ENCODE measurements at places on chromosomes 4 and X. TPM values are rescaled to one million over a fixed set of nuclear protein-coding genes. Genes with fewer than 3 reads are reported as not detected.

SHOX gene
- total RNA-seq = not detected

PRKG2 gene
- total RNA-seq = 0.58 TPM

GPR78 gene
- 0.29 TPM for total RNA-seq

- no peak for DNase-seq
Measured at GRCh38 chrX:13081395-13082205, 37.2 kb upstream of the FAM9C start.

ANTXR2 gene
- total RNA-seq = 163 TPM

DNA sequence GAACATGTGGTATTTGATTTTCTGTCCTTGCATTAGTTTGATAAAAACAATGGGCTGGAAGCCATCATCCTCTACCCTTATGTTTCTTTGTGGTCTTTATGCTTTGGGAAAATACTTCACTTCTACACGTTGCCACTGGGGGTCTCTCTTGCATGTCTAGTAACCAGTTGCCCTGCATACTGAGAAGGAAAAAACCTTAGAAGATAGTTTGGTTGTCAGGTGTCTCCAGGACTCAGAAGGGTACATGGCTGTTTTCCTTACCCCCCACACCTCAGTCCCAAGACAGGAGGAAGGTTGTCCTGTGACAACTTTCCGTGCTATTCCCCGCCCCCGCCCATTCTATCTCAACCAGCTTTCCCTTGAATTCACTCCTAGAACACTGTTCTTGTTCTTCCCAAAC is 62.1 kb upstream of the LANCL3 start:
- no peak for DNase-seq

GRCh38 chrX:148537556-148538182 is 37.3 kb downstream of the AFF2 start:
- no peak for DNase-seq

- DNase-seq = no peak
Measured at GRCh38 chr4:93313197-93313596, 515.4 kb upstream of the ATOH1 start.

DNA sequence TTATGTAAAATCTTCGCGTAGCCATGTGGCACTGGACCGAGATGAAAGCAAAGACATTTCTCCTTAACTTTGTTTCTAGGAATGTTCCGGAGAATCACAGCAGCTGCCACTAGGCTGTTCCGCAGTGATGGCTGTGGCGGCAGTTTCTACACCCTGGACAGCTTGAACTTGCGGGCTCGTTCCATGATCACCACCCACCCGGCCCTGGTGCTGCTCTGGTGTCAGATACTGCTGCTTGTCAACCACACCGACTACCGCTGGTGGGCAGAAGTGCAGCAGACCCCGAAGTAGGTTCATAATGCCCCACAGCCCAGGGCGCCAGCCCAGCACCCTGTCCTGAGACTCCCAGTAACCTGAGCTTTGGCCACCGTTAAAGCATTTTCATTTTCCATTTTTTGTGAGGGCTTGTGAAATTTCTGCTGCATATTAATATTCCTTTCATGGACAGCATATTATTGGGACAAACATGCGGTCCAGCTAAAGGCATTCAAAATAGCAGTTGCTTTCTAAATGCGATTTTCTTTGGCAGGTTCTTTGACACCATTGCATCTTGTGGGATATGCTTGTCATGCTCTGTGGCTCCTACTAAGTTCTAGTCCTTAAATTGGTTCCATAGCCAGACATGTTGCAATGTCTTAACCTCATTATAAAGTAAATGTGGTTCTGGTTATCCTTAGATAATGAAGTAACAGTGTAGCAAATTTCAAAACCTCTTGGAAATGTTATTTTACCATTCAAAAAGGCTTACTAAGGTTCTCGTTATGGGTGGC is 49.1 kb upstream of the MSANTD1 start:
- no peak for DNase-seq

DNA sequence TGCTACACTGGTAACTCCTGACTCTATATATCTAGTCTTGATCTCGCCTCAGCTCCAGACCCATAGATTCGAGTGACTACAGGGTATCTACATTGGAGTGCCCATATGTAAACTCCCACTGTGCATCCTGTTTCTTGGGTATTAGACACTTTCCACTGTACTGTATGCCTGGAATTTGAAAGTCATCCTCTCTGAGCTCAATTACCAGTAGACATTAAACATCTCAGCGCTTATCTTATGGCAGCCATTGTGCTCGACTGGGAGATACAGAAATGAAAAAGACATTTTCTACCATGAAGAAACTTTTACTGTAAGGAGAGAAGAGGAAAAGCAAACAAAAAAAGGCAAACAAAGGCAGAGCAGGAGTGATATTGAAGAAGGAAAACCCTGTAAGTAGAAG is 151.9 kb upstream of the JADE1 start:
- DNase-seq = no peak

STPG2 gene
- total RNA-seq = 2.2 TPM

DNA sequence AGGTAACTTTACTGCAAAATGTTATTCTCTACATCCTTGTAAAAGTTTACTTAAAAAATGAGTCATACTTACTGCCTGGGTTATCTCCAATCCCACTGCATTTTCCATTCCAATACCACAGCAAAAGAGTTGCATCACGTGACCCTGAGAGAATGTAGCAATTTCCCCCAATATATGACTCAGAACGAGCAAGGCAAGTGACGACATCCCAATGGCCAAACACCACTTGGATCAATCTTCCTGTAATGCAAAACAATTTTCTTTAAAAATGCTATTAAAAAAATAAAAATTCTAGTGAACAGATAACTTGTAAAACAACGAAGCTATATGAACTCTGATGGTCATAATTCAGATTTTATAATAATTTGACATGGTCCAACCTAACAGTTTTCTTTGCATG is 224.3 kb downstream of the DCLK2 start:
- DNase-seq = no peak

- DNase-seq = no peak
Measured at GRCh38 chr4:170051402-170051801, 25.2 kb upstream of the MFAP3L start.

PGM2 gene
- total RNA-seq = 37.3 TPM

DNA sequence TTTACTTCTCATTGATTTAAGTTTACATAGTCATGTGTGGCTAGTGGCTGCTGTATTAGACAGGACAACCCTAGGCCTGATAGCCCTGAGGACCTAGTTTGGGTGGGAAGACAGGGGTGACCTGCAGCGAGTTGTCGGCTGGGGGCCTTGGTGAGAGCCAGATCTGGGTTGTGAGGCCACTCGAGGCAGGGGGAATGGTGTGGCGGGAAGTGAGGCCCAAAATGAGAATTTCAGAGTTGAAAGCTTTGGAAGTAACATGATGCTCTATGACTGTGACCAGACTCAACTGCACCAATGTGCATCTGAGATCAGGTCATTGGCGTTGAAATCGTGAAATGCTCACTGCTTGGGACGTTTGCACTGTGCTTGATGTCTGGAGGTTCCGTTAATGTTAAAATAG is 72.9 kb downstream of the TBL1X start:
- DNase-seq = no peak

- no peak for DNase-seq
Measured at GRCh38 chr4:47143261-47143660, 111.9 kb downstream of the GABRB1 start.

DNA sequence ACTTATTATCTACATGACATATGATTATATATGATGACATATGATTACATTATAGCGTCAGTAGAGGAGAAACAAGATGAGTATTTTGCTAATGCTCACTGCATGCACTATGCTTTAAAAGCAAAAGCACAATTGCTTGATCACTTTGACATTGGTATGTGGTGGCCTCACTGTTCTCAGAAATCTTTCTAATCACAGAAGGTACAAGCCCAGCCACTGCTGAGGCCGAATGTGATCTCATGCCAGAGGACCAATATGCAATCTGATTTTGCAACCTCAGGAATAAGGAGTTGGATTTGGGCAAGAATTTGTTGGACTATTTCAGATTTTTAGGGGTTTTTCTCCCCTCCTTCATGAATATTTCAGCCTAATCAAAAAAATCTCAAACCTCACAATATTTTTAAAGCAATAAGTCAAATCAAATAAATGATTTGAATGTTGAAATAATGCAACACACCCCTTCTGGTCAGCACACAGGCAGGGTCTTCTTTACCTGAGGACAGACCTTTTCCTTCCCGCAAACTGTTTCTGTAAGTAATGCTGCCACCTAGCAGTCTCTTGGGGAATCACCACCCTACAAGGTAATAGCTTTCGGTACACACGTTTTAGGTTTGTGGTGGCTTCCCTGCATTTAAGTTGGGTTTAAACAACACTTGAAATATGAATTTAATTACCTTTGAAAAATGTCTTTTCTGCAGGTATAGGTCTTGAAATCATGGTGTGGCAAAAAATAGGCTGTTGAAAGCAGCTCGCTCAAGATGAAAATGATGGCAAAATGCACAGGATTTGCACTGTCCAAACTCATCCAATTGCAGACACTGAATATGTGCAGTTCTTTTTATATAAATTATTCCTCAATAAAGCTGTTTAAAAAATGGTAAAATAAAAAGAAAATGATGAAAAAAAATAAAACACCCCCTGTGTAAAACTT is 4.8 kb upstream of the CXCL13 start:
- DNase-seq = peak; percentile 21

DNA sequence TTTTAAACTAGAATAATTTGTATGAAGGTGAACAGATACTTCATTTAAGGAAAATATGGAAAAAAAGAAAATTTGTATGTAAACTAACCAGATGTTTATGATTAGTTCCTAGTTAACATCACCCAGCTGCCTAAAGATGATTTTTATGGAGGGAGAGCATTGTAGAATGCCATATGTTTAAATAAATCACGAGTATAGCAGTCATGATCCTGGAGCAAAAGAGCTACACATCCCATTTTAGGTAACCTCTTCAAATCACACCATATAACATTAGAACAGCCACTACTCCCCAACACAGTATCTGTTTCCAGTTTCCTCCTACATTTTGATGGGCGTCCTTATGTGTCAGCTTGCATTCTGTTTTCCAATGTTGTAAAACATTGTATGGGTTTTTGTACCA is 571.9 kb upstream of the FAM241A start:
- DNase-seq = no peak

DNA sequence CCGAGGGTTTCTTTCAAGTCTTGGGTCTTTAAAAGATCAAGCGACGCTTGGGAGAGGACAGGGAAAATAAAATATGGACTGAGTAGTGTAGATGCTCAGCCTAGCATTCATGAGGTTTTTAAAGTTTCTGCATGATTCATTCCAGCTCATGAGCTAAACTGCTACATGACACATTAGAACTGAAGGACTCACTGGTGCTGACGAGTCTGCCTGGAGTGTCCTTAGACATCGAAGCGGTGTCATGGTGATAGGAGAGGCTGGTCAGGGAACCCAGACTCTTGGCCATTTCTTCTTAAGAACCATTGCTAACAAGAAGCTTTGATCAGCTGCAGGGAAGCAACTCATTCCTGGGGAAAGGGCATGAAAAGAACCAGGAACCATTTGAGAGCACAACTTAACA is 158.6 kb downstream of the TRIML1 start:
- DNase-seq = no peak

DNA sequence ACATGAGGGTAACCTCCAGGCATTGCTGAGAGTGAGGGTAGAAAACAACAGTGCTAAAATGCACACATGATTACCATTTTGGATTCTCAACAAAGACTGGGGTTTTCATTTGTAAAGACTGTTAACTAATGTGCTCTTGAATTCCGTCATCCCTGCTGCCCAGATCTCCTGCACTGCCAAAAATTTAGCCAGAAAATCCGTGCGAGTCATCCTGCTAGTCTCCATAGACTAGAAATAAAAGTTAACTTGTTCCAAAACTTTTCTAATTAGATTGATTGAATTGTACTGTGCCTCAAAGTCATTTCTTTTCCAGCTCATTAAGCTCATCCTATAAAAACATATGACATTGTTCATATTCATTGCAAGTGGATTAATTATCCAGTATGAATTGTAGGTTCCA is 99.8 kb downstream of the ARSF start:
- DNase-seq = no peak

GRCh38 chrX:17744896-17745523 is 7.7 kb downstream of the SCML1 start:
- no peak for DNase-seq

DNA sequence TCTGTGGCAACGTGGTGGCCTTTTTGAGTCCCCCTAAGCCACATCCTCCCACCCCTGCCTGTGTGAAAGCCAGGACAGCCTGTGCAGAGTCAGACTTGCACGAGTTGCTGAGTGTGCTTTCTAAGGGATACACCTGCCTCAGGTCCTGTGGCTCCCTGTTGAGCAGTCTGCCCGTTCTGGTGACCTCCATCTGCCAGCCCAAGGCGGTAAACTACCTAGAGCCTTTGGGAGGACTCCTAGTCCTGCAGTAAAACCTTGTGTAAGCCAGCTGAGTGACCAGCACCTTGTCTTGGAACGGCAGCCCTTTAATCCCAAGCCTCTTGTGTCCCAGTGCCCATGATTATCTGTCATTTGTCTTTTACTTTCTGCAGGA is 69.3 kb downstream of the NBDY start:
- peak; percentile 7 for DNase-seq

GRCh38 chrX:124211312-124211942 is 121.0 kb upstream of the TEX13D start:
- DNase-seq = no peak

HPSE gene
- total RNA-seq = 5.9 TPM

DNA sequence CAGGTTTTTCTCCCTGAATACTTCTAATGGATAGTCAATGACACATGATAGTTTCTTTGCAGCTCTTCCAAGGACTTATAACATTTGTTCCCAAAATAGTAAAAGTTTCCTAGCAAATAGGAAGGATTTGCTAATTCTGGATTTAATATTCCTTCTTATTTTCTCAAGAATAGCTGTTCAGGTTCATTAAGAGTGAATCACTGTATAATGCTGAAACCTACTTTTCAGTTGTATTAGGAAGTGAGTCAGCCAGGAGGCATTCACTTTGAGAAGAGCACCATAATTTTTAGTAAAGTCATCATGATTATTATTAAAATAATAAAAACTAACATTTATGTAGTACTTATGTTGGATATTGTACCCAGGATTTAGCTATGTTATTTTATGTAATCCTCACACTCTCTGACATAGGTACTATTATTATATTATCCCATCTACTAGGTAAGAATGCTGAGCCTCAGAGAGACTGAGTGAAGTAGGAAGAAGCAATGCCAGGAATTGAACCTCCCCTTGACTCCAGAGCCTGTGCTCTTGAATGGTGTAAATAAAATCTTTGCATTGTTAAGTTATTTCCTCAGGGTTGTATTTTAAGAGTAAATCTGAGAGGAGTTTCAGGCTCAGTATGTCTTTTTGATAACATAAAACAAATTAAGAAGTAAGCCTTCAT is 114.8 kb downstream of the REELD1 start:
- DNase-seq = no peak

GRCh38 chrX:77742788-77743476 is 43.1 kb downstream of the ATRX start:
- DNase-seq = no peak

DNA sequence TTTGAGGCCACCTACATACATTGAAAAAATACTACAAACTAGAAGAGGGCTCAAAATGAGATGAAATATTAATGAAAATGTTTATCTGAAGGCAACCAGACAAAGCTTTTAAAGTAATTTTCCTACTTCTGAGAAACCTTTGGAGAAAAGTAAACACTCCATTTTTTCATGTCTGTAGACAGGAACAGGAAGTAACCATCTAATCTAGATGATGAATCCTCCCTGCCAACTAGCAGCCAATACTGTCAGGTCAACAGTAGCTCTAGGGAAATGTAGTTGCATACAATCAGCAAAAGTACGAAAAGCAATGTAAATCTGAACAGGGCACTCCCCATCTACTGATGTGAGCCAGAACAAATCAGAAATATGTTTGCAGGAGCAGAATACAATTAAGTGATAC is 49.0 kb downstream of the AMMECR1 start:
- DNase-seq = no peak
